ENCODE measurements at places on chromosomes 12 and 14. TPM values are rescaled to one million over a fixed set of nuclear protein-coding genes. Genes with fewer than 3 reads are reported as not detected.
A peak's percentile ranks its signal among the peaks of the same experiment; 100 is the strongest.

- DNase-seq: no peak
Observed at GRCh38 chr12:20432290-20432689, 64.0 kb downstream of the PDE3A start.

- peak; percentile 54 for DNase-seq
Observed at GRCh38 chr14:80212023-80212397, 706 bp upstream of the DIO2 start.

GRCh38 chr12:111447571-111448265, 42.0 kb downstream of the SH2B3 start:
- no peak for DNase-seq

The ANG gene
- polyA plus RNA-seq: 10.5 TPM

GRCh38 chr12:2231956-2232355, 179.2 kb downstream of the CACNA1C start:
- DNase-seq: no peak

- DNase-seq: no peak
Observed at GRCh38 chr12:99852666-99853065, 132.1 kb downstream of the ANKS1B start.

The ETFBKMT gene
- 1.1 TPM for polyA plus RNA-seq

The ENDOU gene
- not detected for polyA plus RNA-seq

DNA sequence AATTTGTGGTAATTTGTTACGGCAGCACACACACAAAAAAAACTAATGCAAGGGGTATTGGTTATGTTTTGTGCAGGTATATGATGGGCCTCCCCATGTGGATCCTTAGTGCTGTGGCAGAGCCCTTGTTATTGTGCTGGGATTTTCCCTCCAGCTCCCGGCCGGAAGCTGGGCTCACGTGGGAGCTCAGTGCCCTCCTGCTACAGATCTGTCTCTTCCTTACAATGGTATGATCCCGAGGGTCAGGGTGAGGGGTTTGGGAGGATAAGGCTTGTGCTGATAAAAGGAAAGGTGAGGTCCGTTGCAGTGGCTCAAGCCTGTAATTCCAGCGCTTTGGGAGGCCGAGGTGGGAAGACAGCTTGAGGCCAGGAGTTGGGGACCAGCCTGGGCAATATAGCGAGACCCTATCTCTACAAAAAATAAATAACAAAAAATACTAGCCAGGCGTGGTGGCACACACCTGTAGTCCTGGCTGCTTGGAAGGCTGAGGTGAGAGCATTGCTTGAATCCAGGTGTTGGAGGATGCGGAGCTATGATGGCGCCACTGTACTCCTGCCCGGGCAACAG, 861 bp upstream of the SLC48A1 start:
- DNase-seq: no peak
